ENCODE measurements at places on chromosomes 1 and 21. TPM values are rescaled to one million over a fixed set of nuclear protein-coding genes. Genes with fewer than 3 reads are reported as not detected.

DNA sequence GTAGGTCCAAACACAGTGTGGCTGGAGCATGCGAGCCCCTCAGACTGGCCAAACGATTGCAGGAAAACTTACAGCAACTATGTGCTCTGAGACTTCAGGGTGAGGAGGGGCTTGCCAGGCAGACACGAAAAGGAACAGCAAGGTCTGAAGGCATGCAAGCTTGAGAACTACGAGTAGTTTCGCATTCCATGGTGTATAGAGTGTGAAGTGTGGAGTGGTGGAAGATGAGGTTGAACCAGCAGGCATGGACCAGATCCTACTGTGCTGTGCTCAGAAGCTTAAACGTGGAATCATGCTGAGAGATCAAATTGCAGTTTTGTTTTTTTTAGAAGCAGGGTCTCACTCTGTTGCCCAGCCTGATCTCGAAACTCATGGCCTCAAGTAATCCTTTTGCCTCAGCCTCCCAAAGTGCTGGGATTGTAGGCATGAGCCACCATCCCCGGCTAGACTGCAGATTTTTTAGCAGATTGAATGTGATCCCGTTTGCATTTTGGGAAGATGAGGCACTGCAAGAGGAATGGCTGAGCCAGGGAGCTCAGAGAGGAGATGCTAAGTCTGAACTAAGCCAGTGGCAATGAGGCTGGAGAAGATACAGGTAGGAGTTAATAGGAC is 5.1 kb upstream of the TFAP2E start:
- DNase-seq: no peak

DNA sequence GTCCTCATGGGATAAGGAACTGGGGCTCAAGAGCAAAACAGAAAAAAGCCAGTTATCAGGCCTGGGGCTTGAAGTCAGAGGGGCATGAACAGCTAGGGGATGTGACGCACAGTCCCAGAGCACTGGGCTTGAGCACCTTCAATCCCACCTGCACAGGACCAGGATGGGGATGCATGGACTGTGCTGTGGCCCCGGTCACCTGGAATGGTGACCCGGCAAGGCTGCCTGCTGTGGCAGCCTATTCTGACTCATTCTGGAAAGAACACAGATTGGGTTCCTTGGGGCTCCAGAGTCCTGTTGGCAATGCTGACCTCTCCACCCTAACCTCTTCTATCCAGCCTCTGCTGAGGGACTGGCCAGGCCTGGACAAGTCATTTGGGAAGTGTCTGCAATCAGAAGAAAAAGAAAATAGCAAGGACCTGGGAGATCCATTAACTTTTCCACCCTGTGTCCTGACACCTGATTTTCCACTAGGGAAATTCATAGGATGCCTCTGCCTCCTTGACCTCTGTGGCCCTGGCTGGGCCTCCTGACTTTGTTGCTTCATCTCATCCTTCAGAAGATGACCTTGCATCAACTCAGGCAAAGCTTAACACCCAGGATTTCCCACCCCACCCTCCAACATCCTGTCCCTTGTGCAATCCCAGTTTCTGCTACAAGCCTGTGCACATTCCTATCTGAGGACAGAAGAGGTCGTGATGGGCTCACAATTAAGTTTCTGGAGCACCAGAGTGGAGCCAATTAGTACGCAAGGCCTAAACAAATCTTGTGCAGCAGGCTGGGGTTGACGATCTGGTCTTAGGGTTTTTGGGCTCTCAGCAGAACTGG is 17.9 kb upstream of the FMOD start:
- DNase-seq: no peak

GRCh38 chr1:171179318-171180227 is 5.5 kb upstream of the FMO2 start:
- DNase-seq: no peak

GRCh38 chr1:92184632-92185031 is 33.1 kb upstream of the C1orf146 start:
- no peak for DNase-seq

GRCh38 chr1:23984417-23985186 is 4.5 kb upstream of the SRSF10 start:
- DNase-seq: no peak

GRCh38 chr1:184039126-184039525 is 1.6 kb upstream of the COLGALT2 start:
- DNase-seq: no peak

- no peak for DNase-seq
Measured at GRCh38 chr1:76613886-76614285, 253.4 kb upstream of the ST6GALNAC5 start.

GRCh38 chr1:26459573-26460031 is 12.6 kb upstream of the HMGN2 start:
- no peak for DNase-seq

DNA sequence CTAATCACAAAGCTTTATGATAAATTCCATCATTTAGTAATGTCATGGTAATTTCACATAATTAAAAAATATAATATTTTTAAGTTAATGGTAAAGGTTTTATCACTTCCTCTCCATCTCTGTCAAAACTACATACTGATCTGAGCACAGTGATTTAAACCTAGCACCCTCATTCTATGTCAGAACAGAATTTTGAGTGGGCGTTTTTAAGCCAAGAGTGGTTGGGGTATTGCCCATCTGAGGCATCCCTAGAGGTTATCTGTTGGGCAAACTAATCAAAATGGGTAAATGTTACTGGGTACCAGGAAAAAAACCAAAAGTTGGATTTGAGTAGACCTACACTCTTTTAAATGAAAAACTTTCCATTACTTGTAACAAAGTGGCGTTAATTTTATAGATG is 100.7 kb upstream of the GFI1 start:
- no peak for DNase-seq

DNA sequence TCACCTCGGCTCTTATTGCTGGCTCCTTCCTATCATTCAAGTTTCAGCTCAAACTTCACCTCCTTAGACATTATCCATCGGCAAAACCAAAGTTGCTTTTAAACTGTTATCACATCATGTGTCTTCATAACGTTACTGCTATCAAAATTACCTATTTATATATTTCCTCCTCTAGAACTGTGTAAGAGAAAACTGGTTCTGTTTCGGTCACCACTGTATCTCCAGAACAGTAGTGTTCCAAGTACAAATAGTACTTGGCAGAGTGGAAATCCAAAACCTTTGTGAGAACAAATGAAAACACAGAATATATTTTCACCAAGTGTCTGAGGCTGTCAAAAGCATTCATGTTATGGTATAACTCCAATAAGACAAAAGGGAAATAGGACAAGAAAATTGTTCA is 9.1 kb downstream of the ZRANB2 start:
- DNase-seq: no peak

DNA sequence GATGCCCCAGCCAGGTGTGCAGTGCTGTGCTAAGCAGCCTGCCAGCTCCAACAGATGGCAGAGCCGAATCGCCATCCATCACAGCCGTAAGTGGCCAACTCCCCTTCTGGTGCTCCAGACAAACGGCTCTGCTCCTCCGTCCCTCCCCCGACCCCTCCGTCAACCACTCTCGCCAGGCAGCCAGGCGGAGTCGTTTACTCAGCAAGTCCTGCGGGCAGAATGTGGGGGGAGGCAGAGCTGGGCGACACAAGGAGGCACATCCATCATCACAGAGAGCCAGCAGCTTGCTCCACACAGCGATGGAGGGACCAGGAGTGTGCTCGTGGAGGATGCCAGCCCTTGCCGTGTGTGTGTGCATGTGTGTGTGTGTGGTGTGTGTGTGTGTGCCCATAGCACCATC is 206.6 kb upstream of the GRIK3 start:
- DNase-seq: no peak

GRCh38 chr1:181364801-181365200 is 118.5 kb upstream of the CACNA1E start:
- DNase-seq: no peak

- no peak for DNase-seq
Measured at GRCh38 chr21:45154511-45155508, 80.4 kb downstream of the ADARB1 start.

- DNase-seq: no peak
Measured at GRCh38 chr1:163999131-163999530, 559.9 kb upstream of the PBX1 start.

GRCh38 chr1:165367375-165367993 is 11.0 kb upstream of the LMX1A start:
- DNase-seq: peak; percentile 74

DNA sequence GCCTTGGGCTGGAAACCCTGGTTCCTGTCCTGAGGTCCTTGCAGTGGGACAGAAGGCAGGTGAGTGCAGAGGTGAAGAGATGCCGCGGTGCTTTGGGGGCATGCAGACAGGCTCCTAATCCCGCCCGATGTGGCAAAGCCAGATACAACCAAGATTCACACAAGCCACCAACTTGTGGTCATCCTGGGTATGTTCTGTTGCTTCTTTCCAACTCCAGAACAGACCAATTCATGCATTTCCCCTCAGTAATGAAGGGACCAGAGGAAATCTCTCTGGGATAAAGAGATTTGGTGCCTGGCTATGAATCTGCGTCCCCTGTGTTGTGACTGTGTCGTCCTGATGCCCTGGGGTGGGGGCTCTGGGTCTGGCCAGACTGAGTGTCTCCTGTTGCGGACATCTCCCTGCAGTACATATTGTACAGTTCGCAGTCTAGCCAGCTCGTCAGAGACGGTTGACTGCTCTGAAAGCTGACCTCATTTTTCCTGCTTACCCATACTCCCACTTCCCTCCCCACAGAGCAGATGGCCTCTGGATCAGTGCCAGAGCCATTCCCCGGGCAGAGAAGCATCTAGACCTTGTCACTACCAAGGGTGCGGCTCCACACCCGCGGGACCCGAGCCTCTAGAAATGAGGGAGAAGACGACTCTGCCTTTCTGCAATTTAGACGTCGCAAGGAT is 216.3 kb downstream of the KIF26B start:
- no peak for DNase-seq

DNA sequence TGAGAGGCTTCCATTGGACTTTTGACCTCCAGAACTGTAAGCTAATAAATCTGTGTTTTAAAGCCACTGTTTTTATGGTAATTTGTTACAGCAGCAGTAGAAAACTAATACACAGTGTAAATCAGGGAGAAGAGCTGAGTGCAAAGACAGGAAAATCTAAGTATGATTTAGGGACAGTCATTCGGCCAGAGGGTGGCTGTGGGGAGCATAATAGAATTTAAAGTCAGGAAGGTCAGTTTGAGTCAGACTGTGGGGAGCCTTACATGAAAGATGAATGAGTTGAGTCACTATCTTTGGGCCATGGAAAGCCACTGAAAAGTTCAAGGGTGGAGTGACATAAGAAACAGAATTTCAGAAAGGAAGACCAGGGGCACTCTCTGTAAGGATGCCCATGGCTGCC is 52.4 kb upstream of the SSX2IP start:
- no peak for DNase-seq

- no peak for DNase-seq
Measured at GRCh38 chr1:225697428-225697827, 44.5 kb upstream of the ENAH start.

- DNase-seq: peak; percentile 47
Measured at GRCh38 chr1:202807451-202807925, 733 bp downstream of the KDM5B start.

- DNase-seq: no peak
Measured at GRCh38 chr1:221711063-221711577, 30.8 kb downstream of the DUSP10 start.

GRCh38 chr1:110728388-110729001 is 53.8 kb upstream of the KCNA3 start:
- DNase-seq: no peak

DNA sequence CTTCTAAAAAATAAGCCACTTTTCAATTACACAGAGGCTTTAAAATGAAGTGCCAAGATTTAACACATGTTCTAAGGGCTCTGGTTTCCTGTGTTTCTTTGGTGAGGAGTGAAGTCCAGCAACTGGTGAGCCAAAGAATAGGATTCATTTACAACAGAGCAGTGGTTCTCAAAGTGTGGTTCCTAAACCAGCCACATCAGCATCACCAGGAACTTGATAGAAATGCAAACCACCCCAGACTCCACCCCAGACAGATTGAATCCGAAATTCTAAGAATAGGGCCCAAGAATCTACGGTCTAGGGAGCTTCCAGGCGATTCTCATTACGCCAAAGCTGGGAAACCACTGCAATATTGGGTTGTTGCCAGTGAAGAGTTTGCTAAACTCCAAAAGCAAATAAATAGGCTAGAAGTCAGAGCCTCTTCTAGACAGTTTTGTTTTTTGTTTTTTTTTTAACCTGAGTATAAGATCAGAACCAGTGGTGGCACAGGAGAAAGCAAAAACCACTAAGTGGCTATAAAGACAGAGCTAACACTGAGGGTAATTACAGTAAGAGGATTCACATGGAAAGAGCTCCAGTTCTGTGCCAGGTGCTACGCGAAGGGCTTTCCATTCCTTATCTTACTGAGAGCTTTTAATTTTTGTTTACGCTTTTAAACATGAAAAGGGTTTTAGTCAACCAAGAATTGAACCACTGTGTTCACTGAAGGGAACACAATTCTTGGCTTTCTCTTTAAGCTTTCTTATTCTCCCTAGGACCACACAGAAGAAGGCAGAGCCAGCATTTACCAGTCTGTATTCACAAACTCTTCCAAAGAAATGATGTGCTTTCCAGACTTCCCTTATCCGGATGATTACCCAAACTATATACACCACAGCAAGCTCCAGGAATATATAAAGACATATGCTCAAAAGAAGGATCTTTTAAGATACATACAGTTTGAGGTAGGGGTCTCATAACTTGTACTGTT is 42.4 kb upstream of the FMO2 start:
- no peak for DNase-seq

DNA sequence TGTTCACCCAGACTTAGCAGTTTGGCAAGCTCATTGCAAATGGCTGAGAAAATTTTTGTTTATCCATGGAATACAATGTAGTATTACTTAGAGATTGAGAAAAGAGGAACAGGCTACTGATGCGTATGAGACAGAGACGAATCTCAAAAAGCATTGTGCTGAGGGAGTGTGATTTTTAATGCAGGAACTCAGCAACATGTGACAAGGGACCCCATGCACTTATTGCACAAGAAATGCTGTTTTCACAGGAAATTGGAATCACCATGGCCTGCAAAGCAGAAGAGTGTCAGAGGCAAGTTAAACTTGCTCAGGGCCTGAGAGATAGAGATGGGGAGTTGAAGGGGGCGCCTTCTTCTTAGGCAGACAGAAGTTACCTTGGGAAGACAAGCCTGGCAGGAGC is 32.6 kb upstream of the TLR5 start:
- DNase-seq: no peak

Gene REN
- total RNA-seq: not detected

Gene NVL
- 46.5 TPM for total RNA-seq

Gene VAV3
- 4.4 TPM for total RNA-seq

Gene BACE2
- 1.1 TPM for total RNA-seq

Gene RNF186
- total RNA-seq: not detected

Gene OPTC
- total RNA-seq: not detected

Gene SPATA1
- 0.55 TPM for total RNA-seq

Gene MPZ
- total RNA-seq: 1.9 TPM

Gene CD48
- total RNA-seq: 224 TPM

Gene PKP1
- not detected for total RNA-seq

Gene GJA4
- total RNA-seq: not detected

Gene F13B
- not detected for total RNA-seq

Gene OR6K2
- not detected for total RNA-seq

Measured in CD8-positive, alpha-beta memory T cell (primary cell).